ENCODE measurements at places on chromosomes 16 and 17. TPM values are rescaled to one million over a fixed set of nuclear protein-coding genes. Genes with fewer than 3 reads are reported as not detected.

DNA sequence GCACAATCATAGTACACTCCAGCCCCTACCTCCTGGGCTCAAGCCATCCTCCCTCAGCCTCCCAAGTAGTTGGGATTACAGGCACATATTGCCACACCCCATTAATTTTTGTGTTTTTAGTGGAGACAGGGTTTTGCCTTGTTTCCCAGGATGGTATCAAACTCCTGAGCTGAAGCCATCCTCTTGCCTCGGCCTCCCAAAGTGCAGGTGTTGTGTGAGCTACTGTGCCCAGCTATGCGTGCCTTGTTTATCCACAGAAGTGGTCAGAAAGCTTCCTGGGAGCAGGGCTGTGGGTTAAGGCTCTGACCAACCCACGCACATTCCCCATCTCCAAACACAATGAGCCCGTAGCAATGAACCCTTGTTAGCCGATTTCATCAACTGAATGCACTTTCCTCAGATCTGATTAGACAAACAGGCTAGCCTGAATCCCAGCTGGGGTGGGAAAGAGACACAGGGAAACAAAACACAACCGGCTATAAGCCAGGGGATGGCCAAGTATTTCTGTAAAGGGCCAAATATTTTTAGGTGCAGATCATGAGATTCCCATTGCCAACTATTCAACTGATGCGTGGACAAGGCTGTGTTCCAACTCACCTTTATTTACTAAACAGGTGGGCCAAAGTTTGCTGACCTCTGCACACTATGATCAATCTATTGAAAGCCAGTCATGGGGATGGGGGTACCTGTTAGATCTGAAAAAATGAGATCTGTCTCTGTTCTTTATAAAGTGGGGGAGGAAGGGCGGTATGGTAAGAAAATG is 193.6 kb downstream of the CPPED1 start:
- no peak overlapping the region for H3K4me3 ChIP-seq
- H3K36me3 ChIP-seq = no peaks in the 10 kb centered on the region
- H3K27ac ChIP-seq = no peak overlapping the region
- peaks cover 26% of the 10 kb centered on the region for H3K27me3 ChIP-seq
- no peak for DNase-seq

GRCh38 chr17:69678206-69678605 is 263.7 kb downstream of the MAP2K6 start:
- no peaks in the 10 kb centered on the region for H3K36me3 ChIP-seq
- DNase-seq = no peak
- H3K4me1 ChIP-seq = peaks cover 6% of the 10 kb centered on the region
- H3K27me3 ChIP-seq = no peaks in the 10 kb centered on the region
- no peak overlapping the region for H3K27ac ChIP-seq
- no peak overlapping the region for H3K4me3 ChIP-seq

Gene CARD14
- 5.4 TPM for total RNA-seq

Gene PRAC2
- 7.9 TPM for total RNA-seq

Gene NEUROD2
- 0.09 TPM for total RNA-seq

DNA sequence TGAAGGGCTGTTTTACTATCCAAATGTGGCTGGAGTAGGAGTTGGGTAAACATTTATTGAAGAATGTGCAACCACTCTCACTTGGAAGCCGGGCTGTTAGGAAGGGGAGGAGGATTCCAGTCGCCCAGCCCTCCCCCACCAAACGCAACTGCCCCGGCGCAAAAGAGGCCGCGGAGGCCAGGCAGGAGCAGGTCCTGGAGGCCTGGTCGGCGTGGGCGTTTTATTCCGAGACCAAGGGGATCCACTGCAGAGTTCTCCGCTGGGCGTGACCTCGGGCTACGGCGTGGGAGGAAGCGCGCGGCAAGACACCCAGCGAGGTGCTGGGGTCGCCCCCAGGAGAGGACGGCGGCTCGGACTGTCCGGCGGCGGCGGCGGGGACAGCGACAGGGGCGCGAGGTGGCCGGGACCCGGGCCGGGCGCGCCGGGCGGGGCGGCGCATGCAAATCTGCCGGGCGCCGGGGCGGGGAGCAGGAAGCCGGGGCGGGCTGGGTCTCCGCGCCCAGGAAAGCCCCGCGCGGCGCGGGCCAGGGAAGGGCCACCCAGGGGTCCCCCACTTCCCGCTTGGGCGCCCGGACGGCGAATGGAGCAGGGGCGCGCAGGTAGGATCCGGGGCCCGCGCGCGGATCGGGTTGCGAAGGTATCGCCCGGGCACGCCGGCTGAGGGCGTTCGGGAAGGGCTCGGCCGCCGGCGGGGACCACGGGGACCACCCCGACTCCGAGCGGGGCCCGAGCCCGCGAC is at the start of gene IL4R:
Gene IL4R (plus strand): TSS at position 553 of the 739 bp plus-strand sequence. CDS start 26,230 bp downstream, outside the sequence.
- peaks cover 38% of the 10 kb centered on the region for H3K27me3 ChIP-seq
- H3K36me3 ChIP-seq = no peaks in the 10 kb centered on the region
- peak within 1 kb of the TSS; percentile 16 for H3K27ac ChIP-seq
- DNase-seq = no peak
- peak within 1 kb of the TSS; percentile 84 for H3K4me3 ChIP-seq
- H3K4me1 ChIP-seq = peaks cover 2% of the 10 kb centered on the region

DNA sequence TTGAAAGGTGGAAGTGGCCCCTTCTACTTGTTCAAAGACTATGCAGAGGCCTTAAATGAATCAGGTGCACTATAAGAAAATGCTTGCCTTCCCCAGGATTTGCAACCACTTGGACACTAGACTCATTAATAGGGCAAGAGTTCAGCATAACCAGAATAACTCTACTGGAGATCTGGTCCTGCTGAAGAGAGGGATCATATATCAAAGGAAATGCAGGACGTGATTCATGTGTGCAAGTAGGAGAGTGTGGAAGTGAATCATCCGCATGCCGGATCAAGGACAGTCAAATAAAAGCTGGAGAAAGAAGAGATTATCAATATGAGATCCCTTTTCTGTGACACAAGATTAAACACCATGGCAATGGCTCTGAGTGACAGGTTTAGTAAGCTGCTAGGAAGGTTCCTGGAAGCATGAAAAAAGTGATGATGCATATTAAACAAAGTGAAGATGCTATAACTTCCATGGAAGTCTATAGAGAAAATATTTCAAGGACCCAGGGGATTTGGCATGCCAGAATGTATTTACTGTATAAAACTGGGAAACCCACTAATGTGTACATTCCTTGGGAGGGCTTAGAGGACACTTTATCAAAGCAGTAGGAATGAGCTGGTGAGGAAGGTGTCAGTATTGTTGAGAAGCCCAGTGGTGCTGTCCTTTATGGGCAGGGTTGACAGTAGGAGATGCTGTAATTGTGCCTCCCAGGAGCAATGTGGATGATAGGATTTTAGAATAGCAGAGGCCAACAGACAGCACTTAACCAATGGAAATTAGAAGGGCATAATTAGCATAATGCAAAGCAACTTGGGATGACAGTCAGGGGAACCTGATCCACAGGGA is 133.1 kb downstream of the ABCA8 start:
- peaks cover 14% of the 10 kb centered on the region for H3K27me3 ChIP-seq
- no peak overlapping the region for H3K27ac ChIP-seq
- H3K4me3 ChIP-seq = no peak overlapping the region
- H3K4me1 ChIP-seq = peaks cover 18% of the 10 kb centered on the region

DNA sequence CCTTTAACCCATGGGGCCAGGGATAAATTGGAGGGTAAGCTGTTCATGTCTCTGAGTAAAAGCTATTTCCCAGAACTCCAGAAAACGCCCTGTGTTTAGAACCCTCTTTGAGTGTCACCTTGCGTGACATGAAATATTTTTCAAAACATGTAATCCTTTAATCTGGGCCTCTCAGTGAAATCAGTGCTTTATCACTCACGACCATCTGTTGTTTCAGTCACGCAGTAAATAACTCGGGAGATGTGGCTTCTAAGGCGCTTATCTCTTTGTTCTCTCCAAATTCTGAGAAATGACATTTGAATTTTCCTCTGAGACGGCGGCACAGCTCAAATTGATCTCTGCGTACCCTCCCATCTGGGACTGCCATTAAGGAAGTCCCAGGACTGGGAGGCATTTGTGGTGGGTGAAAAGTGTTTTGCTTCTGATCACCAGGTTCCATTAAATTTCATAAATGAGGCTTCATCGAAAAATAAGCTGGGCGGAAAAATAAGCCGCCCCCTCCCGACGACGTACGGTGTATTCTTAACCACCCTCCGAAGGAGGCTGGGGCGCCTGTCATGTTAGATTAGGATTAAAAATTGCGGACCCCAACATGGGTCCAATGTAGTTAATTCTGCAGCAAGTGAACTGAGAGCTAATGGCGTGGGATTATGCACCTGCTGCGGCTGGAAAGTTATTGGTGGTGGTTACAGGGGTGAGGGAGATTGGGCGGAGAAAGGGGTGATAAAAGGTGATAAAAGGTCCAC is 12.7 kb downstream of the WFDC1 start:
- no peak for DNase-seq
- peaks cover 22% of the 10 kb centered on the region for H3K27me3 ChIP-seq
- no peak overlapping the region for H3K4me3 ChIP-seq
- no peaks in the 10 kb centered on the region for H3K36me3 ChIP-seq
- H3K27ac ChIP-seq = peak overlapping the region; percentile 42

GRCh38 chr17:77933777-77934398 is 24.6 kb upstream of the TNRC6C start:
- H3K4me3 ChIP-seq = no peak overlapping the region
- peaks cover 24% of the 10 kb centered on the region for H3K4me1 ChIP-seq
- H3K27me3 ChIP-seq = peaks cover 29% of the 10 kb centered on the region
- no peak for DNase-seq

Gene DNASE1L2
- total RNA-seq = 1.4 TPM

DNA sequence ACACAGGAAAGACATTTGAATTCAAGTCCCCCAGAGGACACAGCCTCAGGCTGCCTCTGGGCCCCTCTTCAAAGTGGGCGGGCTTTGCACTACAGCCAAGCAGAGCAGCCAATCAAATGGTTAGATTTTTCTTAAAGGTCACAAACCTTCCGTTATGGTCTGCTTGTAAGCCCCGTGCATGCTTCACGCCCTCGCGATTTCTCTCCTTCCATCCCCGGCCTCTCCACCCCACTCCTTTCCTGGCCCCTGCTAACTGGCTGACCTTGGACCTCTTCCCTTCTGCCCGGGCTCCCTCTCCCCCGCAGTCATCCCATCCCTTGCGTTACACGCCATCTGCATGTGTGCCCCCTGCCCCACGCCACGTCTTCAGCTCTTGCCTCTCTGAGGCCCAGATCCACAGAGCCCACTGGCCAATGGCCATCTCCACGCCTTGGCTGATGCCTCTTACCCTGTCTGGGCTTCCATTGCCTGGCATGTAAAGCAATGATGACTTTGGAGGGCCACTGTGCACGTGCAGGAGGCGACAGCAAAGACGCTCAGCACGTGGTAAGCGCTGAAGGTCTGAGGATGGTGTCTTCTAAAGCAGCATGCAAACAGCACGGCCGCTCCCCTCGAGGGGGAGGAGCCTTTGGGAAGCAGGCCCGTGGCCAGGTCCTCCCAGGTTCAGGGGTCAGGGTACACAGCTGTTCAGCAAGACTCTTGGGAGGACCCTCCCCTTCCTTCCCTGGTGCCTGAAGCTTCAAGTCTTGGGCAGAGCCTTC is 86.8 kb downstream of the ZDHHC7 start:
- H3K27ac ChIP-seq = no peak overlapping the region
- no peaks in the 10 kb centered on the region for H3K36me3 ChIP-seq
- H3K4me3 ChIP-seq = no peak overlapping the region

- H3K4me1 ChIP-seq = peaks cover 2% of the 10 kb centered on the region
- no peaks in the 10 kb centered on the region for H3K36me3 ChIP-seq
- DNase-seq = no peak
- no peak overlapping the region for H3K27ac ChIP-seq
- peaks cover 10% of the 10 kb centered on the region for H3K27me3 ChIP-seq
- no peak overlapping the region for H3K4me3 ChIP-seq
Observed at GRCh38 chr17:39244016-39244599, 18.4 kb upstream of the STAC2 start.

DNA sequence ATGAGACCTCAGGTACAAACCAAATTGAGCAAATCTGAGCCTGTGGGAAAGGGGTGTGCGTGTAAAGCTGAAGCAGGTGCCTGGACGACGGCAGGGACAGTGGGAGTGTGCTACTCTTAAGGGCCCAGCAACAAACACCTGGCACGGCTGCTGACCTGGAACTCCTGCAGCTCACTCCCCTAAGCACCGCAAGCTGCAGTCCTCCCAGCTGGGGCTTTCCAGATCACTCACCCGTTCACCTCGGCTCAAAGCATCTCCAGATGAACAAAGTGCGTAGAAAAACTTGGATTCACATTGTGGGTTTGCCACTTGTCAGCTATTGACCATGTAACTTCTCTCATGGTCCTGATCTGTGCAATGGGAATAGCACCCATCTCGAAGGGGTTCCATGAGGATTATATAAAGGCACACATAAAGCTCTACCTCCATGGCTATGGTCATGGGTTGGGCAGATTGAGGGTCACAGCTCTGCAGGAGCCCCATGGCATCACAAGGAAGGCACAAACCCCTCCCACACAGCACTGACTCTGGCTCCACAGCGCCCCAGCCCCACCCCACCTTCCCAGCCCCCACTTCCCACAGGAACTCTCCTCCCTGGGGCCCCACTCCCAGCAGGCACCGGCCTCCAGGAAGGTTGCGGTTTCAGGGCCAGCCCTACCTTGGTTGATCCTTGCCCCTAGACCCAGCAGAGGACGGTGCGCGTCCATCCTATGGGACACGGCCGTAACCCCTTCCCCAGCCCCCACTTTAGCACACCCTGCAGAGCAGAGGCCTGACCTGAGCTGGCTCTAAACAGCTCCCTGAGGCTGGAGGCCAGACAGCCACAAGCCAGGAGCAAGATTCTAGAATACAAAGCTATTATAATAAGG is 21.9 kb downstream of the ST3GAL2 start:
- no peak overlapping the region for H3K4me3 ChIP-seq
- H3K27ac ChIP-seq = peak overlapping the region; percentile 75
- H3K4me1 ChIP-seq = peaks cover 13% of the 10 kb centered on the region
- H3K36me3 ChIP-seq = peaks cover 9% of the 10 kb centered on the region
- no peak for DNase-seq
- no peaks in the 10 kb centered on the region for H3K27me3 ChIP-seq

Gene ASPHD1
- 14.2 TPM for total RNA-seq

- H3K27me3 ChIP-seq = no peaks in the 10 kb centered on the region
- peak overlapping the region; percentile 98 for H3K27ac ChIP-seq
- DNase-seq = peak; percentile 74
- H3K4me3 ChIP-seq = peak overlapping the region; percentile 49
Observed at GRCh38 chr16:70428178-70428998, 10.5 kb downstream of the ST3GAL2 start.

- no peak overlapping the region for H3K27ac ChIP-seq
- no peaks in the 10 kb centered on the region for H3K36me3 ChIP-seq
- H3K4me3 ChIP-seq = no peak overlapping the region
- peaks cover 10% of the 10 kb centered on the region for H3K27me3 ChIP-seq
- DNase-seq = no peak
- H3K4me1 ChIP-seq = no peaks in the 10 kb centered on the region
Observed at GRCh38 chr17:31472137-31472536, 80.7 kb downstream of the RAB11FIP4 start.

Measured in mesothelial cell of epicardium (in vitro differentiated cells).